Regular cardiac myocyte (primary cell): ENCODE measurements at places on chromosomes 5 and 9. TPM values are rescaled to one million over a fixed set of nuclear protein-coding genes. Genes with fewer than 3 reads are reported as not detected.

PCDHGA1 gene
- 0.38 and 1.4 TPM in 2 replicates for total RNA-seq

NAIP gene
- total RNA-seq, result 0.96 and 2.0 TPM in 2 replicates

IL9 gene
- not detected in 2 replicates for total RNA-seq

GABRB2 gene
- total RNA-seq, result under 0.01 TPM in 2 replicates

ECM2 gene
- total RNA-seq, result 2.7 and 22.6 TPM in 2 replicates

TEX48 gene
- total RNA-seq, result not detected in 2 replicates

GAPT gene
- not detected in 2 replicates for total RNA-seq

ARSI gene
- 4.4 and 5.4 TPM in 2 replicates for total RNA-seq

LCN1 gene
- under 0.01 TPM in 1 of 2 replicates, not detected in the other for total RNA-seq

SPINK13 gene
- not detected in 2 replicates for total RNA-seq

SPATA31D4 gene
- total RNA-seq, result not detected in 2 replicates

CCL27 gene
- not detected in 2 replicates for total RNA-seq

TMEM232 gene
- total RNA-seq, result 1.3 and 4.8 TPM in 2 replicates

FBLL1 gene
- total RNA-seq, result under 0.01 and 0.77 TPM in 2 replicates

SCAMP1 gene
- total RNA-seq, result 69.2 and 124 TPM in 2 replicates

CCDC183 gene
- under 0.01 and 0.28 TPM in 2 replicates for total RNA-seq

TIGD6 gene
- total RNA-seq, result 6.7 and 6.8 TPM in 2 replicates

TLX3 gene
- not detected in 2 replicates for total RNA-seq

GRIA1 gene
- total RNA-seq, result 0.19 and 0.28 TPM in 2 replicates

PCDHA4 gene
- total RNA-seq, result 0.19 and 0.85 TPM in 2 replicates

MSMP gene
- total RNA-seq, result not detected in 2 replicates

PAEP gene
- total RNA-seq, result not detected in 2 replicates

BAAT gene
- under 0.01 and 0.19 TPM in 2 replicates for total RNA-seq

SOHLH1 gene
- total RNA-seq, result not detected in 2 replicates

OGN gene
- total RNA-seq, result 0.28 TPM in 1 of 2 replicates, not detected in the other

OMD gene
- not detected in 2 replicates for total RNA-seq

RNF183 gene
- total RNA-seq, result not detected in 2 replicates

PKD2L2 gene
- total RNA-seq, result 0.38 TPM in 1 of 2 replicates, not detected in the other

CCDC192 gene
- total RNA-seq, result not detected in 2 replicates

SLC34A1 gene
- total RNA-seq, result not detected in 2 replicates

ST8SIA4 gene
- 2.5 and 3.8 TPM in 2 replicates for total RNA-seq

UAP1L1 gene
- total RNA-seq, result 5.9 and 16.1 TPM in 2 replicates

SEMA6A gene
- total RNA-seq, result 0.19 and 0.28 TPM in 2 replicates

MBLAC2 gene
- 3.1 and 4.0 TPM in 2 replicates for total RNA-seq

PCDHB13 gene
- 0.19 and 1.1 TPM in 2 replicates for total RNA-seq

TIMD4 gene
- not detected in 2 replicates for total RNA-seq

IFNA14 gene
- total RNA-seq, result not detected in 2 replicates

C9 gene
- 0.28 and 0.38 TPM in 2 replicates for total RNA-seq

UBE2QL1 gene
- under 0.01 TPM in 1 of 2 replicates, not detected in the other for total RNA-seq

IRX2 gene
- 0.38 and 0.56 TPM in 2 replicates for total RNA-seq

NEUROG1 gene
- not detected in 2 replicates for total RNA-seq
